ENCODE measurements at places on chromosomes 16 and 17.
A peak's percentile ranks its signal among the peaks of the same experiment; 100 is the strongest.

DNA sequence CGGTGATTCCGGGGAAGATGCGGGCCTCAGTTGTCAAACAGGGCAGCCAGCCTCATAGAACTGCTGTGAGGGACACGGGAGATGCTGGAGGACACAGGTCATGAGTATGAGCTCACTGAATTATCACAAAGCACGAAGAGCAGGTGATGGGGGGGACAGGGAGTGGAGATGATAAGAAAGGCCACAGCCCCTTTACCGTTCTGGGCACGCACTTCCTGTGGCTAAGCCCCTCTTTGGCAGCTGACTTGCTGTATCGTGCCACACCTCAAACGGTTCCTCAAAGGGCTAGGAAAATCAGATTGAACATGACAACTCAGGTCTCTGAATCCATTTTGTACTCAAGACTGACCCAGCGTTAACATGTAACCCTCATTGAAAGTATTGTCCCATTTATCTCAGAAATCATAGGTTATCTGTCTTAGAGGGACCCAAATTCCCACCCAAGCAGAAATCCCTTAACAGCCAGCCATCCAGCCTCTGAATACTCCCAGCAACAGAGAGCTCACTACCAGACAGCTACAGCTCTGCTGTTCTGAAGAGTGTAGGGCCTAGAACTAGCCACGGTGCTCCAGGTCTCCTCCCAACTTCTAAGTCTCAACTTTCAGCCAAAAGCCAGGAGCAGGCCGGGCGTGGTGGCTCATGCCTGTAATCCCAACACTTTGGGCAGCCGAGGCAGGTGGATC, 5.0 kb upstream of the SRL start:
- DNase-seq: no peak

DNA sequence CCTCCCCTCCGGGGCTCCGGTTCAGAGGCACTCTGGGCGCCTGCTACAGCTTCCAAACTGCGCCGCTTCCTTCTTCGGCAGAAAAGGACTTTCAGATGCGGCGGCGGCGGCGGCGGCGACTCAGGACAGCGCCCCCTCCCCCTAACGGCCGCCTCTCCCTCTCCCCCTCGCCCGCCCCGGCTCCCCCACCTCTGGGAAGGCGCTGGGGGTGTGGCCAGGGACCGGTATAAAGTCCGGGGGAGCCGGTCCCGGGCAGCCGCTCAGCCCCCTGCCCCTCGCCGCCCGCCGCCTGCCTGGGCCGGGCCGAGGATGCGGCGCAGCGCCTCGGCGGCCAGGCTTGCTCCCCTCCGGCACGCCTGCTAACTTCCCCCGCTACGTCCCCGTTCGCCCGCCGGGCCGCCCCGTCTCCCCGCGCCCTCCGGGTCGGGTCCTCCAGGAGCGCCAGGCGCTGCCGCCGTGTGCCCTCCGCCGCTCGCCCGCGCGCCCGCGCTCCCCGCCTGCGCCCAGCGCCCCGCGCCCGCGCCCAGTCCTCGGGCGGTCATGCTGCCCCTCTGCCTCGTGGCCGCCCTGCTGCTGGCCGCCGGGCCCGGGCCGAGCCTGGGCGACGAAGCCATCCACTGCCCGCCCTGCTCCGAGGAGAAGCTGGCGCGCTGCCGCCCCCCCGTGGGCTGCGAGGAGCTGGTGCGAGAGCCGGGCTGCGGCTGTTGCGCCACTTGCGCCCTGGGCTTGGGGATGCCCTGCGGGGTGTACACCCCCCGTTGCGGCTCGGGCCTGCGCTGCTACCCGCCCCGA, at the start of gene IGFBP4:
Gene IGFBP4, plus strand, starts transcription at position 255 of the 792 bp plus-strand sequence. Its CDS starts 286 bp downstream, at position 541.
- peak; percentile 74 for DNase-seq

DNA sequence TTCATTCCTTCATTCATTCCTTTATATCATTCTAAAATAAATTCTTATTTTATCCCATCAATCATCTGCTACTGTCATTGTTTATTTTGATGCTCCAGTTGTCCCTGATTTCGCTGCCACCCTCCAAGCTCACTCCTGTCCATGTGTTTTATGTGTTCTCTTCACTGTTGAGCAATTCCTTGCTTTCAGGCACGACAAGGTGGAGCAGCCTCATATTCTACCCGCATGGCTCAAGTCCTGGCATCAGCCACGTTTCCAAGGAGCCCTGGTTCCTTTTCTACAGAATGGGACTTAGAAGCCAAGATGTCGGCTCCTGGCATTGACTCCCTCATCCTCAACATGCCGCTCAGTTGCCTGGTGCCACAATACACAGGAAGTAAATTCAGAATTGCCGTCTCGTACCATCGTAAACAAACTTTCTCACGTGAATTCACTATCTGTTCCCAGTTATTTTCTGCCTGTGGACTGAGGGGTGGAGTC, 139.0 kb downstream of the RPTOR start:
- DNase-seq: no peak

- DNase-seq: no peak
Observed at GRCh38 chr17:20284570-20285295, 182.6 kb downstream of the LGALS9B start.

- DNase-seq: no peak
Observed at GRCh38 chr17:39543664-39544063, 64.1 kb downstream of the NEUROD2 start.

- no peak for DNase-seq
Observed at GRCh38 chr17:60908324-60908723, 230.7 kb downstream of the BCAS3 start.

GRCh38 chr16:89904606-89905510, 13.8 kb upstream of the MC1R start:
- DNase-seq: no peak

GRCh38 chr16:31052114-31052513, 18.8 kb downstream of the STX4 start:
- DNase-seq: peak; percentile 37

DNA sequence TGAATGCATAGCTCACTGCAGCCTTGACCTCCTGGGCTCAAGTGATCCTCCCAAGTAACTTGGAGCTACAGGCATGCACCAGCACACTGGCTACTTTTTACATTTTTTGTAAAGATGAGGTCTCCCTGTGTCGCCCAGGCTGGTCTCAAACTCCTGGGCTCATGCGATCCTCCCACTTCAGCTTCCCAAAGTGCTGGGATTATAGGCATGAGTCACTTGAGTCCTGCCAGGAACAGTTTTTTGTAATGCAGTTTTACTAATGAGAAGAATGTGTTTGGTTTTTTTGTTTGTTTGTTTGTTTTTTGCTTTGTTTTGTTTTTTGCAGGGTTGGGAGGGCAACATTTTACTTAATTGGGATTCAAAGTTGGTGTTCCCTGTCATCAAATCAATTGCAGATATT, 22.2 kb downstream of the SOST start:
- no peak for DNase-seq

DNA sequence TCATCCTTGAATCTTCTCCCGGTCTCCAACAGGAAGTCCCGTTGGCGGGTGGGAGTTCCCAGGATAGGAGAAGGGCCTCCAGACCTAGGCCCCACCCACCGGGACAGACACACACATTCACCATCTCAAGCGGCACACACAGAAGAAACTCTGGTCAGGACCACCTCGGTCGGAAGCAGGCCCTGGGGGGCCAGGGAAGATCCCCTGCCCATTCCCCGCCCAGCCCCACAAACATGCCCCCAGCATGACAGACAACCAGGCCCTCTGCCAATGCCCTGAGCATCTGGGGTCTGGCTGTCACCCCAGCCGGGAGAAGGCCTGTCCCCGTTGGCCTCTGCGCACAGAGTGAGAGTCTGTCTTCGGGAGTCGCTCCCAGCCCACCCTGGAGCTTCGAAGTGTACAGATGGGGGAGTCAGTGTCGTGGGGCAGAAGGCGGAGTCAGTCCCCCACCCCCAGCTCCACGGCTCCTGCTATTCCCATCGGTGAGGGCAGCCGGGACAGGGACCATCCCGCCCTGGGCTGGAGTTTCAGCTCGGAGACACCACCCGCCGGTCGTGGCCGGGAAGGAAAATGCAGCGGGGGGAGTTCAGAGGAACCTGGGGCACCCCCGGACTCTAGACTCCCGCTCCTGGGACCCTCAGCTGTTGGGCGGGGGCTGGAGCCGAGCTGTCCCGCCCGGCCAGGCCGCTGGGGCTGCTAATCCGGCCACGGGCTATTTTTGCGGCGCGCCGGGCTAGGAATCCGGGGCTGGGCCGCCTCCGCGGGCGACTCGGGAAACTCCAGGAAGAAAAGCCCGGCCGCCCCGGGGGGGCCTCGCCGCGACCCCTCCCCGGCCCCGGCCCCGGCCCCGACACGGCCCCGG, 660 bp downstream of the RHBDF1 start:
- DNase-seq: no peak

DNA sequence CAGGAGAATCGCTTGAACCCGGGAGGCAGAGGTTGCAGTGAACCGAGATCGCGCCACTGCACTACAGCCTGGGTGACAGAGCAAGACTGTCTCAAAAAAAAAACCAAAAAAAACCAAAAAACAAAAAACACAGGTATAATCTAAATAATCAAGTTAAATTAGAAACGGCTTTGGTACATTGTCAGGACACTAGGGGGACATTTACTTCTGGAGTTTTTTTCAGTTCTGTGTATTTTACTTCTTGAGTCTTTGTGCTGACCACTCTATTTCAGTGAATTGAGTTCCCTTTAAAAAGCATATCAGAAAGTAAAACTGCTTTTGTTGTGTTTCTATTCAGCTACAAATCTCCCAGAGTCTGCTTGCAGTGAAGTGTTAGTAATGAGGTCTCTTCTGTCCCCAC, 36.3 kb downstream of the DHRS7B start:
- no peak for DNase-seq

- DNase-seq: peak; percentile 46
Observed at GRCh38 chr17:28717578-28718332, at the start of gene RAB34. Gene RAB34, minus strand, starts transcription at chr17:28717868. Its CDS starts 602 bp downstream, at chr17:28717266.

- no peak for DNase-seq
Observed at GRCh38 chr17:8859027-8859803, 8.3 kb downstream of the PIK3R6 start.

GRCh38 chr17:7686222-7687071, 843 bp downstream of the TP53 start:
- peak; percentile 75 for DNase-seq

DNA sequence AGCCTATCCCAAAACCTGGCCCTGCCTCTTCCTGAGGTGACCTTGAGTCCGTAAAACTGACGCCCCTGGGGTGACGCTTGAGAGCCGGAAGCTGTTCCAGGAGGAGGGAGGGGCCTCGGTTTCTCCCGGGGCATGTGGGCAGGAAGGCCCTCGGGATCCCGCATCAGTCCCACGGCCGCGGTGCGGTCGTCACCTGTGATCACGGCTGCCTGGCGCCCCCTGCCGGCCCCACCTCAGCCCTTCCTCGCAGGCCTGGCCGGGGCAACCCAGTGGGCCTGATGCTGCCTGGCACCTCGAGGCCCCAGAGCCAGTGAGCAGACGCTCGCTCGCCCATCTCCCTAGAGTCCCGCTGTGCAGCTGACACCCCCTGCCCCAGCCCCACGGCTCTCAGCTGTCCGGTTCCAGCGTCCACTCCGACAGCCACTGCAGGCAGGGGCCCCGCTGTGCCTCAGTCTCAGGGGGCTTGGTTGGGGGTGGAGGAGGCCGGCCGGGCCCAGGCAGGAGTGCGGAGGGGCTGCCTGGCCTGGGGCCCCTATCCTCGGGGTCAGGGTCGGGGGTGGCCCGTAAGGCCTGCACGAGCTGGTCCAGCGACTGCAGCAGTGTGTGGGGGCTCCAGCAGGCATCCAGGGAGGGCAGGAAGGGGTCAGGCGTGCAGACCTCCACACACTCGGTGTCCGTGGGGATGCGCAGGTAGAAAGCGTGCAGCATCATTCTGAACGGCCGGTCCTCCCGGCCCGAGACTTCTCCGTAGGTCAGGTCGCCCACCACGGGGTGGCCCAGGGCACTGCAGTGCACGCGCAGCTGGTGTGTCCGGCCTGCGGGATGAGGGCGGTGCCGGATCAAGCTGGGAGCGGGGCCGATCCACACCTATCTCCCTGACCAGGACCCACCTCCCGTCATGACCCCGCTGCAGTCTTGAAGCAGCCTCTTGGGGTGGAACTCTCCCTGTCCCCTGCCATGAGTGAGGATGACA, 2.3 kb downstream of the RPUSD1 start:
- DNase-seq: peak; percentile 67

DNA sequence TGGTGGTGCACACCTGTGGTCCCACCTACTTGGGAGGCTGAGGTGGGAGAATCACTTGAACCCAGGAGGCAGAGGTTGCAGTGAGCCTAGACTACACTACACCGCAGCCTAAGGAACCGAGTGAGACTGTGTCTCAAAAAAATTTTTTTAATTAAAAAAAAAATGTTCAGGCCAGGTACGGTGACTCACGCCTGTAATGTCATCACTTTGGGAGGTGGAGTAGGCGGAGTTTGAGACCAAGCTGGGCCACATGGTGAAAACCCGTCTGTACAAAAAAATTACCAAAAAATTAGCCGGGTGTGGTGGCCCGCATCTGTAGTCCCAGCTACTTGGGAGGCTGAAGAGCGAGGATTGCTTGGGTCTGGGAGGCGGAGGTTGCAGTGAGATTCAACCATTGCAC, 3.6 kb upstream of the FAM222B start:
- DNase-seq: no peak

DNA sequence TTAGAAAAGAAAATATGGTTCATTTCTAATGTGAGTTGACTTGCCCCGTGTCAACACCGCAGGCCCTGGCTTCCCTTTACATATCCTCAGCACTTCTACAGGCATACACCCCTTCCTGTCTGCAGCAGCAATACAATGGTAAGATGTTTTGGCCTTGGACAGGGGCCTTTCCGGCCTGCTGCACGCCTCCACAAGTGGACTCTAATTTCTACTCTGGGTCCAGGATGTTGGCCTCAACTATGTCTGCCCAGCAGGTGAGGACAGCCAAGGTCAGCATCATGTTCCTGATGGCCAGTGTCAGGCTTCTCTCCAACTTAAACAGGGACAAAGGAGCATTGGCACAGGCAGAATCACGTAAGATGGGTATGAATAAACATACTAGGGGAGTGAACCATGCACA, 11.0 kb downstream of the C17orf67 start:
- no peak for DNase-seq

DNA sequence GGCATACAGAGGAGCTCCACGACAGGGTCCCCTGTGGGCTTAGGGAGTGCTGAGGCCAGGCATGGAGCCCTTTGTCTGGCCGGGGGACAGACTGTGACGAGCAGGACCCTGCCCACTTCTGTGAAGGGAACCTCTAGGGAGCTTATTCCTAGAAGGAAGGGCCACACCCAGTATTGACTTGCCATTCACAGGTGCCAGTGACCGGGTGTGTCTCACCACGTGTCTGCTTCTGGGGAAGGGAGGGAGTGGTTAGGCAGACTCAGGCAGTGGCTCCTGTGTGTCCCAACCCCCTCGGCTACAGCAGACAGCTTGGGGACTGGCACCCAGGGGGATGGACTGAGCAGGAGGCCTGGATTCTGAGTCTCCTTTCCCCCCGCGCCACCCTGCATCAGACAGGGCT, 57.2 kb downstream of the SOCS1 start:
- DNase-seq: no peak

GRCh38 chr17:41629826-41630670, 5.7 kb upstream of the KRT17 start:
- no peak for DNase-seq

DNA sequence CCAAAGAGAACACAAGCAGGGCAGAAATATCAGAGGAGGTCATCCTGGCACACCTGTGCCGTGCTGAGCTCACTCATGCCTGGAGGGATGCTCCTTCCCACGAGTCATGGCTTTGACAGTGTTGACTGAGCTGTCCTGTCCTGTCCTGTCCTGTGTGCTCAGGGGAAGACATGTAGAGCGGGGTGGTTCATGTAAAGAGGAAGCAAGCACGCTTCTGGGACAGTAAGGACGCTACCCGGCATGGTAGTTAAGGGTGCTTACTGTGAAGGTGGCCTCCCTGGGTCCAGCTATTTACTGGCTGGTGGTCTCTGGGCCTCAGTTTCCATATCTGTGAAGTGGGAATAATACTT, 398 bp downstream of the LGALS9 start:
- no peak for DNase-seq

- DNase-seq: no peak
Observed at GRCh38 chr16:53911513-53911912, 207.6 kb downstream of the FTO start.

Measured in CD4-positive, alpha-beta T cell treated with Interleukin-15 for 1 hour (primary cell).